ENCODE measurements at places on chromosomes 5 and 9. TPM values are rescaled to one million over a fixed set of nuclear protein-coding genes. Genes with fewer than 3 reads are reported as not detected.

FYB1 gene
- total RNA-seq = 0.46 TPM

PCDHGB3 gene
- total RNA-seq = 0.49 TPM

IFNB1 gene
- total RNA-seq = not detected

LCN12 gene
- 2.5 TPM for total RNA-seq

CKS2 gene
- 132 TPM for total RNA-seq

NIM1K gene
- total RNA-seq = 0.59 TPM

SPRY4 gene
- total RNA-seq = 35.6 TPM

GZMA gene
- not detected for total RNA-seq

ATP10B gene
- total RNA-seq = not detected

KIAA0825 gene
- total RNA-seq = 1.6 TPM

LCN15 gene
- 0.05 TPM for total RNA-seq

TPRN gene
- total RNA-seq = 21.7 TPM

SHISAL2B gene
- total RNA-seq = not detected

DRD1 gene
- 1.0 TPM for total RNA-seq

RLN2 gene
- not detected for total RNA-seq

PCDHGB4 gene
- 0.21 TPM for total RNA-seq

INSL4 gene
- not detected for total RNA-seq

B4GALT1 gene
- total RNA-seq = 57.4 TPM

PCDHGA5 gene
- 0.67 TPM for total RNA-seq

BHMT gene
- total RNA-seq = not detected

CAMLG gene
- total RNA-seq = 28.3 TPM

ASPN gene
- not detected for total RNA-seq

RNF130 gene
- total RNA-seq = 73.1 TPM

QRFP gene
- total RNA-seq = not detected

WDR36 gene
- 33.9 TPM for total RNA-seq

DAPK1 gene
- total RNA-seq = 0.87 TPM

C5orf24 gene
- 51.7 TPM for total RNA-seq

C5 gene
- 1.6 TPM for total RNA-seq

Measured in Panc1 (cell line).